ENCODE measurements at places on chromosomes 16 and 17.
A peak's percentile ranks its signal among the peaks of the same experiment; 100 is the strongest.

- DNase-seq: no peak
These were observed 173.2 kb upstream of the MYOCD start for GRCh38 chr17:12492450-12492849.

GRCh38 chr17:41442739-41443138 is 2.0 kb upstream of the KRT38 start:
- DNase-seq: no peak

DNA sequence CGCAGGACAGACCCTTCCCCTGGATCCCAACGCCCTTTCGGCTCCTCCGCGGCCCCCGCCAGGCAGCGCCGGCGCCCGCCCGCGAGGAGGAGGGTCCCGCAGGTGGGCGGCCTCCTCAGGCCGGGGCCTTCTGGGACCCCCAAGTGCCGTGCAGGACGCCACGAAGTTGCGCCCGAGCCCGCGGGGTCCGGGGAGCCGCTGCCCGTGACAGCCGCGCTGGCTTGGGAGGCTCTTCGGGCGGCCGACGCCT is 504 bp downstream of the ERN1 start:
- DNase-seq: no peak

DNA sequence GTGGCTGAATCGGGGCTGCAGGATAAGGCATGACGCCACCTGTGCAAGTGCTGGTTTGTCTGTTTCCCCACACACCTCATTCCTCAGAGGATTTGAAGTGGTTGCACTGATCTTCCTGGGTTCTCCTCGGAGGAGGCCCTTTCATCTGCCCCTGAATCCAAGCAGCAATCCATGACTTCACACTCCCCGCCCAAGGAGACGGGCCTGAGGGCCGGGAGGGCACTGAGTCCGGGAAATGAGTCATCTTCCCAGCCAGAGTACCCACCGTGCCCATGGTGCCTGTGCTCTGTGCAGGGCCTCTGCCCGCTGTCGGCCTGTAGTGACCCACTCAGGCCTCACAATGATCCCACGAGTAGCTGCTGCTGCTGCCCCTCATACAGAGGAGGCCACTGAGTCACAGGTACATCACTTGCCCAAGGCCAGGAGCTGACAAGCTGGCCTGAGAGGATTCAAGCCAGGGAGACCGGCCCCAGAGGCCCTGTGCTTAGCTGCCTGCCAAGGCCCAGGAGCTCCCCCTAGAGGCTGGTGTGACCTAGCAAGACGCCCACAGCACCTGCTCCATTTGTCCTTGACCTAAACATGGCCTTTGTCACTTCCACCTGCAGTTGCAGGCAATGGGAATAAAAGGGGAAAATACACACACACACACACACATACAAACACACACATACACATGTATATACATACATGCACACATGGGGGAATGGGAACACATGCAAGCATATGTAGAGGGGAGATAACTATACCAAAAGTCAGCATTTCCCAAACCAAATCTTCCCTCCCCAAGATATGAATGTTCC is 240.0 kb downstream of the C16orf95 start:
- DNase-seq: no peak

GRCh38 chr17:70366386-70366785 is 197.1 kb downstream of the KCNJ2 start:
- DNase-seq: no peak

- DNase-seq: no peak
These were observed 22.9 kb downstream of the ACSF3 start for GRCh38 chr16:89116341-89117226.

- DNase-seq: no peak
These were observed 10.1 kb upstream of the PRM1 start for GRCh38 chr16:11291091-11291703.

DNA sequence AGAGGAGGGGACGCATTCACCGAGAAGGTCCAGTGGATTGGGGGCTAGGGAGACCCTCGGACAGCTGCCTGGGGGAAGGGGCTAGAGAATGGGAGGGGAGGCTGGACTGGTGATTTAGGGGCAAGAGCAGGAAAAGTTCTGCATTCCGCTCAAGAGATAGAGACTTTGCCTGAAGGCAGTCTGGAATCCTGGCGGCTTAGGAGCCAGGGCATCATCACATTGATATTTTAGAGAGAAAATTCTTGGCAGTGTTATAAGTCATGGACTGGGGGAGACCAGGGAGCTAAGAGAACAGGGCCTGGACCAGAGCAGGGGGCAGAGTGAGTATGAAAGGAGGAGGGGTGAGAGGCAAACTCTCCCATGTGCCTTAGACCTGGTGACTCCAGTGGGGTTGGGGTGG is 35.8 kb downstream of the MSI2 start:
- no peak for DNase-seq

- no peak for DNase-seq
These were observed 3.0 kb upstream of the NEURL4 start for GRCh38 chr17:7332111-7332510.

DNA sequence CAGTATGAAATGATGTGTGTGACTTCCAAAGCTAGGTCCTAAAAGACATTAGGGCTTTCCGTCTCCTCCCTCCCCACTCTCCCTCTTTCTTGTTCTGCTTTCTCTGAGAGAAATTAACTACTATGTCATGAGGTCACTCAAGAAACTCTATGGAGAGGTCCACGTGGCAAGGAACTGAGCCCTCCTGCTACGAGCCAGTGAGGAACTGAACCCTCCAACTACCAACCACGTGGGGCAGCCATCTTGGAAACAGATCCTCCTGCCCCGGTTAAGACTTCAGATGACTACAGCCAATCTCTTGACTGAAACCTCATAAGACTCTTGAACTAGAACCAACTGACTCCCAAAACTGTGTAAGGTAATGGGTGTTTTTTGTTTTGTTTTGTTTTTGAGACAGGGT is 4.2 kb upstream of the ALOX15 start:
- DNase-seq: no peak

DNA sequence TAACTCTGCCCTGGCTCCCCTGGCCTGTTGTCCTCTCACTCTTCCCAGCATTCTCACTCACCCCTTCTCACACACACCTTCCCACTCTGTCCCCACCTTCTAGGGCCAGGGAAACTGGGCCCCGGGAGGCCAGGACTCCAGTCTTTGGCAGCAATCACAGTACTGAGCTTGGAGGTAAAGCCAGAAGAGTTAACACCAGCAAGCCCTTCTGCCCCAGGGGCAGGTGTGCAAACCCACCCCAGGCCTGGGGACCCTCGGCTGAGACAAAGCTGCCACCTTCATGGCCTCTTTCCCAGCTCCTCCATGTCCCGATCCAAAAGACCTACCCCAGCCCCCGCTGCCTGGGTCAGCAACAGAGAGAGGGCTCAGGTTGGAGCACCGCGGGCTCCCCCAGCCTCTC is 36.9 kb upstream of the MLKL start:
- no peak for DNase-seq

DNA sequence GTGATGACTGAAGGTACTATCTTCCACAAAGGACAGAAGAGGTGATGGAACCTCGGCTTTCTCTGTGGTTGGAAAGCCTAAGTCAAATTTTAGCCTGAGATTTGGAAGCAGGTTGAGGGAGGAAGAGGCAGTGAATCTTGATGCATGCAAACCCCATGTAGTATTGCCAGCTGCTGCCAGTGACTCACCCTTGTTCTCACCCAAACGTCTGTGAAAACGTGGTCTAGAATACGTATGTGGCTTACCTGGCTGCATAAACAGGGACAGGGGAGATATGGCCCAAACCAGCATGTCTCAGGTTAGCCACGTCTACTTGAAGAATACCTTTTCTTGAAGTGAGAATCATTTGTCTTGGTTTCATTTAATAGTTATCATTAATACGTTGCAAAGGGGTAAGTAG is 438.0 kb upstream of the MAF start:
- no peak for DNase-seq

GRCh38 chr17:48995974-48996721 is 1.0 kb upstream of the IGF2BP1 start:
- DNase-seq: no peak

- DNase-seq: no peak
These were observed 487 bp downstream of the TSR1 start for GRCh38 chr17:2335726-2336214.

DNA sequence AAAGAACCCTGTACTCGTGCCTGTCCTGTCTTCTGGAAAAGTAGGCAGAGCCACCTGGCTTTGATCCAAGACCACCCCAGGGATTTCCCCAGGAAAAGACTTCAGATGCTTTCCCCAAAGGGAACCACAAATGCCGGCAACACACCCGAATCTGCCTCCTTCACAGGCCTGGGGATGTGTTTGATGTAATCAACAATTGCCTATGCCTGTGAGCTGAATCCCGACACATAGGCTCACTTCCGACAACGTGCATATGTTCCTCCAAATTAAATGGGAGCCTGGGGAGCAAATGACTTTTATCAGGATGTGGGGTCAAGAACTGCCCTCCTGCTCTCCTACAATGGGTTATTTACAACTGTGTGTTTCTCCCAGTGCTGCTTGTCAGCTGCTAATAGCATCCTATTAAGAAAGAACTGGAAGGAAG is 535.2 kb upstream of the CDH11 start:
- DNase-seq: no peak

- DNase-seq: no peak
These were observed 45.7 kb downstream of the NXPH3 start for GRCh38 chr17:49621420-49621819.

- no peak for DNase-seq
These were observed 78.9 kb downstream of the IRX5 start for GRCh38 chr16:55009581-55009980.

- DNase-seq: no peak
These were observed 22.7 kb downstream of the BCO1 start for GRCh38 chr16:81261049-81261648.

DNA sequence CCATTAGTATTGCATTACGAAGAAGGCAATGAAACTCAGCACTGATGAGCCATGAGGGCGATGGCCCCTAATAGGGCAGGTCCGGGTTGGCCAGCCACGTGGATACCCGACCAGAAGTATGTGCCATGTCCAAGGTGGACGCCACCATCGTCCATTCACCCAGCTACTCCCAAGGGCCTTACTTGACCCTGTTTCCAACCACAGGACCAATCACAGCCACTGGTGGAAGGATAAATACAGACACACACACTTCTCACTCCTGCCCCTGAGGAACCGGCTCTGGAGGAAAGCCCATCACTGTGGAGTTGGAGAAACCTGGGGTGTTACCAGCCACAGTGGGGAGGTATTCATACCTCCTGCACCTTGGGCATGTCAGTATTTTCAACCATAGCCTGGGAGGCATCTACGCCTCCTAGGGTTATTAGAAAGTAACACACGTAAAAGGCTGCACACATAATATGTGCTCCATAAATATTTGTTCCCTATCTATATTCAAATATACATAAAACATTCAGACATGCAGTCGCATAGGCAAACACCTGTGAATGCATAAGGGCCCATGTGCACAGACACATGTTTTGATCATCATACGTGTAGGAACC is 5.4 kb upstream of the ITGA3 start:
- DNase-seq: no peak

- no peak for DNase-seq
These were observed 94.9 kb downstream of the C16orf95 start for GRCh38 chr16:87222335-87222734.

DNA sequence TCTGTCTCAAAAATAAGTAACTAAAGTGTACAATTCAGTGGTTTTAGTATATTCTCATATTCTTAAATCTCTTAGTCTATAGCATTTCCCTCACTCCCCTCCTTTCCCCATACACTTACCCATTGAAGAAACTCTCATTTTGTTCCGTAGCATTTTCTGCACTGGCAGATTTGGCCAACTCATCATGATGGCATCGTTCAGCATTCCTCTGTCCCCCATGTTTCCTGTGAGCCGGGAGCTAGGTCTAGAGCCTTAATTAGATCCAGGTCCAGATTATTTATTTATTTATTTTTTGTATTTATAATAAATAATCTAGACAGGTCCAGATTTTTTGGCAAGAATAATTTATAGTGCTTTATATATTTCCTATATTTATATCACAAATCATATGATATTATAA is 31.0 kb downstream of the HEATR3 start:
- DNase-seq: peak; percentile 27

- DNase-seq: no peak
These were observed 3.7 kb downstream of the TNS4 start for GRCh38 chr17:40497695-40498094.

- DNase-seq: peak; percentile 79
These were observed 12.0 kb downstream of the UNC13D start for GRCh38 chr17:75832164-75832651.

DNA sequence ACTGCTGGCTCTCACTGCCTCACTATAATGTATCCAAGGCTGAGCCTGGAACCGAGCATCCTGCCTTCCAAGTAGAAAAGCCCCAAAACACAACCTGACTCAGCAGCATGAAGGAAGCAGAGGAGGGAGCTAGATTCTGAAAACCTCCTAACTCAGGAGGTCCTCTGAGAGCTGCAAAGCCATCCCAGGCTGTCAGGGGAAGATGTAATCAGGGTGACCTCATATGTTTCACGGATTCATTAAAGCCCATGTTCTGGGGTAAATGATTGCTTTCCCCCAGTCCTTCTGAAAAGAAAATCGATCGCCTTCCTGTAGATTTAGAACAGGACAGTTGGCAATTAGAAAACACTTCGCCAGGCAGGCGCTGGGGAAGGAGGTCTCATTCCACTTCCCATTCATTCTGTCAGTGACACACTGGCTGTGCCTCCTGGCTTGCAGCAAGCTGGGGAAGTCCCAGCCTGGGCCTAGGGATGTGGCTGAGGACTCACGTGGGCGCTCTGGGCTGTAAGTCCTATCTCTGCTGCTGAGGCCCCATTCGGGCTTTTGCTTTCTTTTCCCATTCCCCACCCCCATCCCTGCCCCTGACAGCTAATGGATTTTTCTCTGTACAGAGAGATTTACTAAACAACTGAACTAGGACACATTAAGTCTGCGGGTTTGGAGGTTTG is 75.7 kb upstream of the TMEM132E start:
- no peak for DNase-seq

- DNase-seq: no peak
These were observed 13.8 kb upstream of the KRTAP9-2 start for GRCh38 chr17:41212524-41213169.

DNA sequence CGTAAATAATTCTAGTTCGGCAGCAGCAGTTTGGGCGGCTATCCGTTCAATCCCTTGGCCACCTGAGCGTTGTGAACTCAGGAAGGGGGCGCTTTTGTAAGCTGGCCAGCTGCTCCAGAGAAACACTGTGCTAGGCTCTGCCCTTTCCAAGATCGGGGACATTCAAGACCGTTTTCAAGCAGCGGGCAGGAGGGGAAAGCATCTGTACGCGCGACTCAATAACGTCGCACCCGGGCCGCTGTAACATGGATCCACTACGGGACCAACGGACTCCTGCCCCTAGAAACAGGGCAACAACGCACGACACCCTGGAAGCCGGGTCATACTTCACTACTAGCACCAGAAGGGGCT is 463 bp downstream of the TOP2A start:
- DNase-seq: no peak

GRCh38 chr17:49588312-49588711 is 12.6 kb downstream of the NXPH3 start:
- no peak for DNase-seq

DNA sequence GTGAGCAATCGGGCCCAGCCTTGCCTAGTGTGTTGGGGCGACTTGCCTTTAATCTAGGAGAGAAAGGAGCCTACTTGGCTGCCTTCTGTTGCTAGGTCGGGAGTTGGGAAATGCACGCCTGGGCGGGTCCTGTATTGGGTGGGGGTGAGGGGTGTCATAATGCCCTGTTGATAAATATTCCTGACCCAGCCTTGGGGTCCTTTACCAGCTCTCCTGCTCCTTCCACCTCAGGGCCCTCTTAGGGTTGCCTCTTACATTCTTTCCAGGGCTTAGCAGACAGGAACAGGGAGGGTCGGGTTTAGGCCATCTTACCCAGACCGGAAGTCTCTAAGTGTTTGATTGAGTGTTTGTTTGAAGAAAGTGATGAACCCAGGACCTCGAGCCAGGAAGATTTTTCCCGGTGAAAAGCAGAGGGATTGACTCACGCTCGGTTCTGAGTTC is 112.9 kb downstream of the SEC14L1 start:
- DNase-seq: no peak
